ENCODE measurements at places on chromosomes 5 and 9.

DNA sequence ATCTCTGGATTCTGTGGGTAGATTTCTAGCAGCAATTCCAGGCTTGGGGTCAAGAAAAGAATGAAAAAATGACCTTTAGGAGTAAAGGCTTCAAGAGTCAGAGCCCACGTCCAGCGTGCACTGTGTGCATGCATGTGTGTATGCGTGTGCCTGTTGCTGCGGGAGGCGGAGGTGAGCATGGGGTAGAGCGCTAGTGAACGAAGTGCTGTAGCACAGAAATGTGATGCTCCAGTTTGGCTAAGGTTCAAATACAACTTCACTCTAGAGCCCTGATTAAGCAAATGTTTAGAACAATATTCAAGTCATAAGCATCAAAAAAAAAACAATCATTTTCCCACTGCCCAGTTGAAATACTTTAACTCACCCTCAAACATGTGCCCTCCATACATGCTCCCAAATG is 403.9 kb downstream of the ZNF608 start:
- no peak for DNase-seq

- no peak for DNase-seq
Observed at GRCh38 chr5:76415855-76416254, 12.8 kb downstream of the IQGAP2 start.

DNA sequence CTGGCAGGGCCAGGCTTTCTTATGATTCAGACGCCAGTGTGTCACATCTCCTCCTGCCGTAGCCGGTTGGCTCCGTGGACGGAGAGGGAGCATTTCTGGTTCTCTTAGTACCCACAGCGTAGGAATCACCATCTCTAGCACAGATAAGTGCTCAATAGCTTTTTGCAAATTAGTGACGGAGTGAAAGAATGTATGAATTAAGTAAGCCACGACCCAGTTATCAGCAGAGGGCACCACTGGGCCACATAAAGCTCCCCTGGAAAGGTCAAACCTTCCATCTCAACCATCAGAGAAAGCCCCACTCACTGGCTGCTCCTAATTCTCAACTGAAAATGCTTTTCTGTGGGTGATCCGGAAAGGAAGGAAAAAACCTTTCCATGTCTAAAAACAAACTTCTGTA is 317.0 kb upstream of the ADCY2 start:
- DNase-seq: no peak

DNA sequence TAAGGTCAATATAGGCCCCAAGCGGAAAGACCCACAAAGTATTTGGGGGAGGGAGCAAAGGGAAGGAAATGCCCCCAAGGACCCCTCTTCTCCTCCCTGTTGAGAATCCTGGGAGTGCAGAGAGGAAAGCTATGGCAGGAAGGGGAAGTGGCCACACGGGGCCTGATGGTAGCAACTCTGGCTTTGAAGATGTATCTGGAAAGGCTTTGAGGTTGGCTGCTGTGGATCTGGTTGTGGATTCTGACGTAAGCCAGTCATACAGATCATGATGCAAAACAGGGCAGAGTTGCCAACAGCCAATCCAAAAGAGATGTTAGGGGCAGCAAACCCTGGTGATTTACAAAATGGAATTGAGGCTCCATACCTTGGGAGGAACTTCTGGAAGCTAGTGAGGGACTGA is 108.8 kb downstream of the PRKACG start:
- no peak for DNase-seq

DNA sequence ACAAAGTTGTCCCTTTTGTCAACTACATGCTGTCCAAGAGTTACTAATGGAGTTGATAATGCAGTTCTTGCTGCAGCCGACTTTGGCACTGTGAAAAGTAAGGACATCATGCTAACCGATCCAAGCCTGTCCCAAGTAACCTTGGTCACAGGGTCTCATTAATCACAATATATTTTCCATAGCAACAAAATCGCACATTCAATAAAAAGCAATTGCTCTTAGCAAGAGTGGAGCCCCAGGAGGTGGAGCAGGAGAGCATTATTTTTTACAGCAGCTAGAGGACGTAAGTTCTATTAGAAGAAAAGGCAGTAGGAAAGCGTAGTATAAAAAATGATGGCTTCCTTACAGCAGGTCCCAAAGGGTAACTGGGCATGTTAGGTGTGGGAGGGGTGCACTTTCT is 570.3 kb downstream of the EBF1 start:
- DNase-seq: no peak

GRCh38 chr5:113224605-113225065 is 210.2 kb downstream of the TSSK1B start:
- DNase-seq: no peak

GRCh38 chr9:114126247-114127060 is 27.4 kb upstream of the KIF12 start:
- no peak for DNase-seq

- DNase-seq: no peak
Observed at GRCh38 chr5:110439296-110439695, 287.2 kb downstream of the TMEM232 start.

GRCh38 chr5:39902626-39903025 is 477.8 kb upstream of the DAB2 start:
- no peak for DNase-seq

DNA sequence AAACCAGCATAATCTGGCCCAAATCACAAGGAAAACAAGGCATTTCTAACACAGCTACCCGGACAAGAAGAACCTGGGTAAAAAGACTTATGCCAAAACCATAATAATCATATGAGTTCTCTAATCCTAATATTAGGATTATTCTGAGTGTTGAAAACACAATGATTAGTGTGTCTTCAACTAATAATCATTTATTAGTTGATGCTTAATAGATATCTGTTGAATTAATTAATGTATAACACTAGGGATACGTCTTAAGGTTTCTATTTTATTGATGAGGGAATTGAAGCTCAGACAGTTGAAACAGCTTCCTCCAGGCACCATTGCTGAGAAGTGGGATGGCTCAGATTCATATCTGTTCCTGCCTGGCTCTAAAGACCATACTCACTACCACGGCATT is 112.2 kb downstream of the DOCK2 start:
- no peak for DNase-seq

DNA sequence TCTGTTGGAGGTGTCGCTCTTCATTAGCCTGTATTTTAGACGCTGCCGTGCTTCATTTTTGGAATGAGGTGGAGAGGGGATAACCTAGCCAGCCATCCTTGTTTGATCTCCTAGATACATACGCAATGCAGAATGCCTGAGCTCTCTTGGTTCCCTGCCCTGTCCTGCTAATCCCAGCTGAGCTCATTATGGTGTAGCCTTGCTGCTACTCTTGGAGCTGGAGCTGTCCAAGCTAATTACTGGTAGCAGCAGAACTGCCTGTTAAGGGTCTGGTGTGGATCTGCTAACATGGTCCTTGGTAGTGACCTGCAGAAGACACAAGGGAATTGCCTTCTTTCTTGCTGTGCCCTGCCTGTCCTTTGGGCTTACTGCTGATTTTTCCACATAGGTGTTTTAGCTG is 207.9 kb downstream of the CNTLN start:
- no peak for DNase-seq

DNA sequence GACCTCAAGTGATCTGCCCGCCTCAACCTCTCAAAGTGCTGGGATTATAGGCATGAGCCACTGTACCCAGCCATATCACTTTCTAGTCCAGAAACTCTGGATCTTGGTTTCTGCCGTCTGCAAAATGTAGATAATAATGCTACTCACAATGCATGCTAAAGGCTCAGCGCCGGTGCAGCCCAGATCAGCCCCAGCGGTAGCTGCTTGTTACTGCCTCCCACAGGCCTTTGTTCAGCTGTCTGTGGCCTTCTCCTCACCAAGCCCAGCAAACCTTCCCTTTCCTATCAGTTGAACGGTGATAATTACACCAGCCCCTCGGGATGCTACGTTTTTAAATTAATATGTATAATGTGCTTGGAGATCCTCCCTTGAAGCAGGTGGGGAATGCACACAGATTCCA is 26.2 kb upstream of the MSX2 start:
- DNase-seq: no peak

- no peak for DNase-seq
Observed at GRCh38 chr9:130663977-130664250, 480 bp upstream of the PRDM12 start.

DNA sequence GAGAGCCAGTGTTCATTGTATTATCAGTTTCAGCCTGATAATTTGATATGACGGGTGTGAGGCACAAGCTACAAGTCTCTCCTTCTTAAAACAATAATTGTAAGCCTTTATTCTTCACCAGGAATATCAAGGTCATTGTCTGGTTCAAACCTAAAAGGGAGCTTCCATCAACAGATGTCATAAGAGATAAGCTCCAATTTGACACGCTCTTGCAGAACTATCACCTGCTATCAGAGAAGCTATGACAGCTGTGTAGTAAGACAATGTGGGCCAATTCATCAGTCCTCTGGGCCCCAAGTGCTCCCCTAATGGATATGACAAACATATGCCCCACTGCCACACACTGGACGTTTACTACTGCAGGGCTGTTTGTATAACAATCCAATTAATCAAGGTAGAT is 1010.2 kb upstream of the DMAC1 start:
- no peak for DNase-seq

GRCh38 chr5:178356431-178356872 is 123.8 kb upstream of the PHYKPL start:
- DNase-seq: no peak

DNA sequence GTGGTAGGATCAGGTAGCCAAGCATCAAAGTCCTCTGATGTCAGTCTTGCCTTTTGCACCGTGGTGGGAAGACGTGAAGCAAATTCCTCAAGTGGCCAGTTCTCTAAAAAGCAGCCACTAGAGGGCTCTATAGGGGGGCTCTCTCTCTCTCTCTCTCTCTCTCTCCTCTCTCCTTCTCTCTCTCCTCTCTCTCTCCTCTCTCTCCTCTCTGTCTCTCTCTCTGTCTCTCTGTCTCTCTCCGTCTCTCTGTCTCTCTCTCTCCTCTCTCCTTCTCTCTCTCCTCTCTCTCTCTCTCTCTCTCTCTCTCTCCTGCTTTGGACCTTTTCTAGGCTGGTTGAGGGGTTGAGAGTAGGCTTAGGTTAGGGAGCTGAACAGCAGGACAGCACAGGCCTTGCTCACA is 13.9 kb upstream of the OSMR start:
- DNase-seq: no peak

All from kidney glomerular epithelial cell (primary cell).